ENCODE measurements at places on chromosomes 6 and 20.

DNA sequence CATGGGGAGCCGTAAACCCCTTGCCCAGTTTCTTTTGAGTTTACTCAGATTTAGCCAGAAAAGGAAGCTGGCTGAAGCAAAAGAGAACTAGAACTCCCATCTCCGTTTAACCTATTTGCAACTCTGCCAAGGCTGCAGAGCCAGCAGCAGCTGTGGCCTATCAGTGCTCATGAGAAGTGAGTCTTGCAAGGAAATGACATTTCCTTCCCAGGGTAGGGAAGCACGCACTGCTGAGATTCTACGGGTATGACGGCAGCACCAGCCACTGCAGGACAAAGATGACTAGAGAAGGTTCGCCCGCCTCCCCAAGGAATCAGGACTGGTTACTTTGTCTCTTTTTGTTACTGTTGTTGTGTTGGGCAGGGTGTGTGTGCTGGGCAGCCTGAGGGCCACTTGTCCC lies 47.6 kb downstream of the PPP1R3G start:
- DNase-seq = no peak

GRCh38 chr6:63790334-63790733 lies 154.7 kb downstream of the PHF3 start:
- no peak for DNase-seq

- DNase-seq = no peak
These were observed at the start of gene GDAP1L1 for GRCh38 chr20:44247131-44247571. GDAP1L1 (plus strand) TSS chr20:44247308; CDS start chr20:44247335, 27 bp downstream.

DNA sequence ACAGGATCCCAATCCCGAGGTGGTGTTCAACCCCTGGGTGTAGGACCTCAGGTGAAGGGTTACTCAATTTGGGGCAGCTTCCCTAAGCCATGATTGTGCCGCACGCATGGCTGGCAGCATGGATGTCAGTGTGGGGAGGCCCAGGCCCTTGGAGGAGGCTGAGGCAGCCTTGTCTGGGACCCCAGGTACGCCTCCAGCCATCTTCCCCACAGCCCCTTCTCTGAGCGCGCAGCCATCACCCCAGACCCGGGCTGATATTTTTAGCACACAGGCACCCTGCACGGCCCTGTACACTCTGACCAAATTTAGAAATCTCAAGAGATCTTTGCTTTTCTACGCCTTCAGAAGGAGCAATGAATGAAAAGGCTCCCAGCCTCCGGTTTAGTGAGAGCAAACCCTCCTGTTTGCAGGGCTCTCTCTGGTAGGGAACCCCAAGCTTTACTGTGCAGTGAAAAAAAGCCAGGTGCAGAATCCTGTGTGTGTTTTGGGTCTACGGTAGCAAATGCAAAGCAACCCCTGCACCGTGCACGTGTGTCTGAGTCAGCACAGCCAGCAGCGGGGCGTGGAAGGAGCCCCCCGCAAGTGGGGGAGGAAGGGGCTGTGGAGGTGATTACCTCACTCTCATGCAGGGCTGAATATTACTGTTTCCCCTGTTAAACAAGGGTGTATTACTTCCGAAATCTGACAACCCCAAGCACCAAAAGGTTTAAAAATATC lies 44.3 kb downstream of the CTCFL start:
- DNase-seq = no peak

- DNase-seq = no peak
These were observed 89.8 kb upstream of the MAP3K7 start for GRCh38 chr6:90676516-90677300.

GRCh38 chr20:11718474-11719094 lies 199.1 kb upstream of the BTBD3 start:
- DNase-seq = no peak

- no peak for DNase-seq
These were observed 13.1 kb upstream of the BCAS1 start for GRCh38 chr20:54083459-54083858.

GRCh38 chr6:168107191-168107983 lies 28.4 kb upstream of the FRMD1 start:
- DNase-seq = no peak

DNA sequence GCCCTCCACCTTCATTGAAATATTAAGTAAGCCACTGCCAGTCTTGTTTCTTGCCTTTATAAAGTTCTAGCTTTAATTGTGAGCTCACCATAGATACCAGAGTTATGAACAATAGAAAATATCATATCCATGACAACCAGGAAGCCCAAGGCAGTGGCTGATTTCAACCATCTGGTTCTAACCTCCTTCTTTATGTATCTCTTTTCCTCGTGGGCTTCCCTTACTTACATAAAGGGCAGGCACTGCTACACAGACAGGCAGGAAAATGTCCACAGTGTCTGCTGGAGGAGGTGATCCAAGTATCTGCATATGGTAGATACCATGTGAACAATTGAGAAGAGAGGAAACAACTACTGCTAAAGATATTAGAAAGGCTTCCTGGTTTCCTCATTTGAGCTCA lies 65.2 kb upstream of the PRND start:
- DNase-seq = no peak

- DNase-seq = no peak
These were observed 127.6 kb upstream of the PMEPA1 start for GRCh38 chr20:57837208-57838035.

- no peak for DNase-seq
These were observed 118.1 kb downstream of the TRDN start for GRCh38 chr6:123518441-123519188.

- no peak for DNase-seq
These were observed 20.0 kb downstream of the DEF6 start for GRCh38 chr6:35317483-35318195.

GRCh38 chr6:167696296-167696695 lies 130.4 kb upstream of the AFDN start:
- no peak for DNase-seq

- no peak for DNase-seq
These were observed 47.5 kb downstream of the SNRNP48 start for GRCh38 chr6:7637533-7637932.

GRCh38 chr6:159934181-159934580 lies 34.7 kb upstream of the IGF2R start:
- DNase-seq = no peak

GRCh38 chr20:49385465-49385864 lies 97.0 kb downstream of the KCNB1 start:
- no peak for DNase-seq

- DNase-seq = no peak
These were observed 22.2 kb upstream of the SCRT2 start for GRCh38 chr20:697826-698225.

- DNase-seq = no peak
These were observed 134.5 kb downstream of the SMOC2 start for GRCh38 chr6:168575346-168576098.

DNA sequence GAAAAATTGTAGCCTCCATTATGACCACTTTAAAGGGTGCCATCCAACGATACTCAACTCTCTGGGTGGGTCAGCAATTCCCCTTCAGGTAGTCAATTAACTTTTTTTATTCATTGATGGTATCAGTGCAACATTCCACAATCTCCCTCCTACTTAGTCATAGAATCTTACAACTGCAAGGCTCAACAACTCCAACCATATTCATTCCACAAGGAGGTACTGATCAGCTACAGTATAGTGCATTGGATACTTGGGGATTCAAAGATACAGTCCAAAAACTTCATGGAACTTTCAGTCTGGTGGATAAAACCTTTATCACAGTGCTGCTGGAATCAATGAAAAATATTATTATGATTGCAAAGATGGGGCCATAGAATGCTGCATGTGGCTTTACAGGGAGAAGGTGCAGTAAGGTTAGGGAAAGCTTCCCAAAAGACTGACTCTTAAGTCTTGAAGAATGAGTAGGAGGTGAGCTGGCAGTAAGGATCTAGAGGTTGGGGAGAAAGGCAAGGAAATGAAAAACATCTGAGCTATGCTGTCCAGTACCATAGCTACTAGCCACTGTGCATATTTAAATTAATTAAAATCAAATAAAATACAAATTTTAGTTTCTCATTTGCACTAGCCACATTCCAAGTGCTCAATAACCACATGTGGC lies 314.7 kb upstream of the PRDM1 start:
- DNase-seq = no peak

DNA sequence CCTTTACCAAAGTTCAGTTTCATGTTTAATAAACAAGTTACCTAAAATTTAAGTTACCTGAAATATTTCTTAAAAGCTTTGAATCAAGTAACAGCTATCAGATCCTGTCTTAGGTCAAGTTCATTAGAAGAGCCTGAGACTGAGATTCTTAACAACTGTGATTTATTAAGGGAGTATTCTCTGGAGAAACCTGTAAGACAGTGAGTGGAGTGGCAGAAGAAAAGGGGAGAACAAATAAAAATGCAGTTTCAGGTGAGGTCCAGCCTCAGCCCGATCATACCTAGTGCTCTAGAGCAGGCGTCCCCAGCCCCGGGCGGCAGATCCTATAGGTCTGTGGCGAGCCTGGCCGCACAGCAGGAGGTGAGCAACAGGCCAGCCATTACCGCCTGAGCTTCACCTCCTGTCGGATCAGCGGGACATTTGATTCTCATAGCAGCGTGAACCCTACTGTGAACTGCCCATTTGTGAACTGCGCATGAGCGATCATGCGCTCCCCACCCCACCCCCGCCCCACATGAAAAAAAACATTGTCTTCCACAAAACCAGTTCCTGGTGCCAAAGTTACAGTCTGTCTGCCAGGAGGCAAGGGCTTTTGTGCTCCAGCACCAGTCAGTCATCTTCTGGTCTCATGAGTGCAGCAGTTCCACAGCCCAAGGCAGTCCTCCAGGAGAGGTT lies 59.2 kb upstream of the ADGRB3 start:
- no peak for DNase-seq

- no peak for DNase-seq
These were observed 70.1 kb upstream of the TAB2 start for GRCh38 chr6:149247385-149247763.

- no peak for DNase-seq
These were observed 29.2 kb downstream of the RIMS4 start for GRCh38 chr20:44781118-44781517.

- DNase-seq = no peak
These were observed 31.8 kb downstream of the SUN5 start for GRCh38 chr20:32972181-32973076.

DNA sequence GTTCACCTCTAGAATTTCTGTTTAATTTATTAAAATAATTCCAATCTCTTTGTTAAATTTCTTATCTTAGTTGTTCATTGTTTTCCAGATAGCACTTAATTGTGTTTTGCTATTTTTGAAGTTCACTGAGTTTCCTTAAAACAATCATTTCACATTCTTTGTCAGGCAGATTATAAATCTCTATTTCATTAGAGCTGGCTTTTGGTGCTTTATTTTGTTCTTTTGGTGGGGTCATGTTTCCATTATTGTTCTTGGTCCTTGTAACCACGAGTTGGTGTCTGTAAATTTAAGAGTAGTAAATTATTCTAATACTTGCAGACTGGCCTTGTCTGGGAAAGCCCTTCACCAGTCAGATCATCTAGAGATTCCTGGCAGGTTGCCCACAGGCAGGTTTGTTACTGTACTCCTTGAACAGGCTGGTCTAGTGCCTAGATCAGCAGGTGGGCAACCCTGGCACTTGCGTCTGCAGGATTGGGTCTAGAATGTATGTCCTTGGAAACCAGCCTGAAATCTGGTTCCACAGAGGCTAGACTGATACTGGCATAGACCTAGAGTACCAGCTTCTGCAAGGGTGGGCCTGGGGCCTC lies 110.4 kb downstream of the ADGB start:
- DNase-seq = no peak

GRCh38 chr6:37501632-37502491 lies 2.2 kb upstream of the CCDC167 start:
- no peak for DNase-seq

GRCh38 chr6:40537446-40537845 lies 49.7 kb downstream of the LRFN2 start:
- no peak for DNase-seq

DNA sequence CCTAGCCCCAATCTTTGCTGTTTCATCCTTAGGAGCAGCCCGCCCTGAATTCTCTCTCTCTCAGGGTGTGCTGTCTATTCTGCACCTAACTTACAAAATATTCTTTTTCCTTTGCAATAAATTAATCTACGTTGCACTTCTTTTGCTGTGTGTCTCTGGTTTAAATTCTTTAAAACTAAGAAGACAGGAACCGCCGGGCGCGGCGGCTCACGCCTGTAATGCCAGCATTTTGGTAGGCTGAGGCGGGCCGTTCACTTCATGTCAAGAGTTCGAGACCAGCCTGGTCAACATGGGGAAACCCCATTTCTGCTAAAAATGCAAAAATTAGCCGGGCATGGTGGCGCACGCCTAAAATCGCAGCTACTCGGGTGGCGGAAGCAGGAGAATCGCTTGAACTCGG lies 148.5 kb upstream of the PRSS16 start:
- DNase-seq = no peak

GRCh38 chr6:100168148-100168547 lies 174.1 kb upstream of the MCHR2 start:
- DNase-seq = no peak

- no peak for DNase-seq
These were observed 203.8 kb downstream of the TMEM242 start for GRCh38 chr6:157119502-157120027.

- no peak for DNase-seq
These were observed 6.7 kb downstream of the GPR31 start for GRCh38 chr6:167150941-167151549.

DNA sequence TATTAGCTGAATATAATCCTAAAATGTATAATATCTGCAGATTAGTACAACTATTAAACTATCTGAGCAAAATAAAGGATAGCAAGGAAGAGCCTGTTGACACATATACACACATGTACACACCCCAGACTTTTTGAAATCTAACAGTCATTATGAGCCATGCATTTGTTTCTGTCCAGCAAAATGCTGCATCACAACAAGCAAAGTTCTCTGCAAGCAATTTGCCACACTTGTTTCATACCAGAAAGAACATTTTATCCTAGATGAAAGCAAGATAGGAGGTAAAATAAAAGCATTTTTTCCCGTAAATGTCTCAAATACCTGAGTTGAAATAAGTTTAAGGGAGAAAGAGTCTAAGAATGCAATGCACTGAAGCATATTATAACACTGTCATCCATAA lies 145.2 kb downstream of the COL21A1 start:
- DNase-seq = no peak

DNA sequence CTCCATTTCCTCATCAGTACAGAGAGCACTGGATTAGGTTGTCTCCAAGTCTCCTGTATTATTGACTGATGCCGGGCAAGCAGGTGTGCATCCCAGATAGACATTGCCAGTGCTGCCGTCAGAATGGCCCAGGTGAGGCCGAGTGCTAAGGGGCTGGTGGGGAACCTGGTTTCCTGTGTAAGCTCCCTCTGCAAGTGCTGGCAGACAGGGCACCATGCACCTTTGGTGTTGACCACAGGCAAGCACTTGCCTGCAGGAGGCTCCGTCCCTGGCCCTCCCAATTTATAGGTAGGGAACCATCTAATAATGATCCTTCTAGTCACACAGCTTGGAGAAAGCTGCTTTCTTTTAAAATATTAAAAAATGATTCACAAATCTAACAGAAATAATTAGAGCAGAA lies 747 bp downstream of the GABRR1 start:
- DNase-seq = no peak

DNA sequence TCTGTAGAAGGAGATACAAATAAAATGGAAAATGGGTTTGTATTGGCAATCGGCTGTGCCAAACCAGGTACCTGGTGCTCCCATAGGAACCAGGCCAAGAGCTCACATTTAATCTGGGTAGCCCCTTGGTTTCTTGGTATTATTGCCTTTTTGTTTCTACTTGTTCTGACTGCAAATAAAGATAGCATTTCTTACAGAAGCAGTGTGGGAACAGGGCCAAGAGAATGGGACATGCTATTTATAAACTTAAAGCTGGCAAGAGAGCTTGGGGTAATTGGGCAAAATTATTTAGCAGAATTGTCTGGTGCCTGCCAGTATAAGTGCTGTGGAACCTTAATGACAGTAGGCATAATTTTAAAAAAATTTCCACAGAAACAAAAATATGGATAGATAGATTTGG lies 113.5 kb upstream of the GLP1R start:
- no peak for DNase-seq

All from LoVo (cell line).